ENCODE measurements at places on chromosomes 12 and 14.
A peak's percentile ranks its signal among the peaks of the same experiment; 100 is the strongest.

- no peak for DNase-seq
Observed at GRCh38 chr12:132163911-132164288, 19.6 kb downstream of the NOC4L start.

- no peak for DNase-seq
Observed at GRCh38 chr14:22807432-22808087, 7.7 kb downstream of the SLC7A7 start.

DNA sequence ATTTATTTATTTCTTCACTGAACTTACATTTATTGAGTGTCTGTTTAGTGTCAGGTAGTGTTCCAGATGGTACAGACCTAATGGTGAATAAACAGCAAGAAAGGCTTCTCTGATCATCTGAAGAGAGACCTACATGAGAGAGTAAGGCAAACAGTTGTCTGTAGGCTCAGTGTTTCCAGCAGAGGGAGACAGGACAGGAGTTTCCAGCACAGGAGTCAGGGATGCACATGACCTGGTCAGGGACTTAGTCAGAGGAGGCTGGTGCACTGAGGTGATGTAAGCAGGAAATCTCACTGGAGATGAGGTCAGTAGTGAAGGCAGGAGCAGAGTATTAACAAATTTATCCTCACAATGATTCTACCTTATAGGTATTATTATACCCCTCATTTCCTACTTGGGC lies 233.2 kb downstream of the MDGA2 start:
- DNase-seq, result no peak

DNA sequence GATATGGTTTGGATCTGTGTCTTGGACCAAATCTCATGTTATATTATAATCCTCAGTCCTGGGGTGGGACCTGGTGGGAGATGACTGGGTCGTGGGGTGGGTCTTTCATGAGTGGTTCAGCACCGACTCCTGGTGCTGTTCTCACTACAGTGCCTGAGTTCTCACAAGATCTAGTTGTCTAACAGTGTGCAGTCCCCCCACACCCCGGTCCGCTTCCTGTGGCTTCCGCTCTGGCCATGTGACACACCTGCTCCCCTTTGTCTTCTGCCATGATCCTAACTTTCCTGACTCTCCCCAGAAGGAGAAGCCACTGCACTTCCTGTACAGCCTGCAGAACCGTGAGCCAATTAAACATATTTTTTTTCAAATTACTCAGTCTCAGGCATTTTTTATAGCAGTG lies 1262.2 kb downstream of the TMEM121 start:
- no peak for DNase-seq

DNA sequence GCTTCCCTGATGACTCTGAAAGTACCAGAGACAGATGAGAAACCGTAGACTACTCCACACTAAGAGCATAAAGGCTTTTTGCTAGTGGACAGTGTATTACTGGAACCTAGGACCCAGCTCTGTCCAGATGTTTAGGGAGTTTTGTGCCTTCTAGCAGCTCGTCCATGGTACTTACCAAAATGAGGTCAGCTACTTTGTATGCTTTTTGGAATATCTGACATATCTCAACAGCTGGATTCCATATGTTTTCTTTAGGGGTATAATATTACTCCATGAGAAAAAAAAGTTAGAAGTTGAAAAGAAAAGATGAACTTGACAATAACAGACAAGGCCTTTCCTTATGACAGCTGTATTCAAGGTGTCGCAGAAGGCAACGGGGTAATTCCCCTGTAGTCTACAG lies 32.1 kb upstream of the FRMD6 start:
- DNase-seq, result no peak

DNA sequence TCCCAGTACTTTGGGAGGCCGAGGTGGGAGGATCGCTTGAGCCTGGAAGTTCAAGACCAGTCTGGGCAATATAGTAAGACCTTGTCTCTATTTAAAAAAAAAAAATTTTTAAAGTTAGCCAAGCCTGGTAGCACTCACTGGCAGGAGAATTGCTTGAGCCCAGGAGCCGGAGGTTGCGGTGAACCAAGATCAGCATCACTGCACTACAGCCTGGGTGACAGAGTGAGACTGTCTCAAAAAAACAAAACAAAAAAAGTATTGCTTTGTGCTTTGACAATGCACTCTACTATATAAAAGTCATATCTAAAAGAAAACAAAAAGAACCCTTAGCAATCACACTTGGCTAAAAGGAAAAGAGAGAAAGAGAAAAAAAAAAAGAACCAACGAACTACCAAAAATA lies 26.8 kb downstream of the GNPTAB start:
- DNase-seq, result no peak

- DNase-seq, result peak; percentile 48
Observed at GRCh38 chr14:102510616-102511520, 1.3 kb upstream of the ANKRD9 start.

DNA sequence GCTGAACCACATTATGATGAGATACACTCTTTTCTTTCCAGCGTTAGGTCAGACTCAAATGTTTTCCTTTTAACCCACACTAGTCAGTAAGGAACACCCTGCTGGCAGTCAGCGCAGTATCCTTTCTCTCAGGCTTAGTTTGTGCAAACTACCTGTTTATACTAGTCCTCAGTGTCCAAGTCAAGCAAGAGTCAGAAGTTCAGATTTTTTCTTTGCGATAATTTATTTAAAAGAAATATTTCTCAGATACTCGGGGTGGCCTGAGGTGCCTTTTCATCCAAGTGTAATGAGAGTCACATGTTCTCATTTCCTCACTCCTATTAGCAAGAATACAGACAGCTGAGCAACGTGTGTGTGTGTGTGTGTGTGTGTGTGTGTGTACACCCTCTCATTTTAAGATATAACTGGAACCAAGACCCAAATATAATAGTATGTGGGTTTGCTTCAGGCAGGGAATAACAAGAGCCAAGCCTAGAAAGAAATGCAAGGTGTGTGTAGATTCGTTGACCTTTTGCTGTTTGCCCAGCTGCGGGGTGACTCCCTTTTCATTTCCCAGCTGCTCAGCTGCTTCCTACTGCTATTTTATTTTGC lies 182.7 kb downstream of the KICS2 start:
- no peak for DNase-seq

- DNase-seq, result no peak
Observed at GRCh38 chr14:21406213-21406612, 22.4 kb upstream of the SUPT16H start.
